ENCODE measurements at places on chromosomes 6 and 20.
A peak's percentile ranks its signal among the peaks of the same experiment; 100 is the strongest.

DNA sequence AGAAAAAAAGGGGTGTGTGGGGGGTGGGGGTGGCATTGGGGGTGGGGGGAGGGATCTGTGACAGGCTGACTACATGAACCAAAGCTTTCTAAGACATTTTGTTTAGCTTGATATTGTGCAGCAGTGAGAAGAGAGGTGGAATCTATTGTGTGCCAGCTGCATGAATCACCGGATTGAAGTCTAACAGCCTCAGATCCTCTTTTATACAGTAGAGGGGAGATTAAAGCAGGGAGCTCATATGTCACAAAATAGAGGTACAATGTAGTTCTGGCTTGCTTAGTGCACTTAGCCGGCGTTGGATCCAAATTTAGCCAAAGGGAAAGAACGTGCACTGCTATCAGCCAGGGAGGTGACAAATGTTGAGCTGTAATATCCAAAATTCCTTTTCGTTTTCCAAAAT lies 404.2 kb upstream of the CITED2 start:
- DNase-seq = no peak

GRCh38 chr6:88339761-88340160 lies 173.6 kb upstream of the CNR1 start:
- DNase-seq = no peak

- DNase-seq = no peak
These were observed 14.8 kb downstream of the MTCH1 start for GRCh38 chr6:36970892-36971842.

- no peak for DNase-seq
These were observed 35.7 kb upstream of the CDH22 start for GRCh38 chr20:46343975-46344357.

DNA sequence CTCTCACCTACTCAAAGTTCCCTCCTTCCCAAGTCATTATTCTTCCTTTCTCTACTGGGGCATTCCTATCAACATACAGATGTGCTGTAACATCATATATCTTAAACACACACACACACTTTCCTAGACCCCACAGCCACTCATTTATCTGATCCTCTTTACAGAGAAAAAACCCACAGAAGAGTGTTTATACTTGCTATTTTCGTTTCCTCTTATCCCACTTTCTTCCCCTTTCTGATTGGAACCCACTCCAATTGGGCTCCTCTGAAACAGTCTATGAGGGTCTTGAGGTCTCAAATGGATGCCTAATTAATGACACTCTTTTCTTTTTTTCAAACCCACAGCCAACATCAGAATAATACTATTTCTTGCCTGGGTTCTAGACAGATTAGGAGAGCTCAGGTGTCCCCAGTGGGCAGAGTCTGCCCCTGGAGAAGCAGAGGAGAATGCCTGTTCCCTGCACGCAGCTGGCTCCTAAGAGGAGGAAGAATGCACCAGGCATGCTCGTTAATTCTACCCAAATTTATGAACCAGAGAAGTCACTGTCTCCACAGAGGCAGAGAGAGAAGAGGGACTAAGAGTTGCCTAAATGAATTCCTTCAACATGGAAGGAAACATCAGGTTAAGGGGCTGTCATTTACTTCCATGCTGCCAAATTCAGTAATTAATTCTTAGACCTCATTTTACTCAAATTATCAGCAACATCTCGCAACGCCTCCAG lies 65.9 kb downstream of the CRYBG1 start:
- DNase-seq = peak; percentile 13

GRCh38 chr6:43772681-43773049 lies 2.7 kb downstream of the VEGFA start:
- peak; percentile 44 for DNase-seq

DNA sequence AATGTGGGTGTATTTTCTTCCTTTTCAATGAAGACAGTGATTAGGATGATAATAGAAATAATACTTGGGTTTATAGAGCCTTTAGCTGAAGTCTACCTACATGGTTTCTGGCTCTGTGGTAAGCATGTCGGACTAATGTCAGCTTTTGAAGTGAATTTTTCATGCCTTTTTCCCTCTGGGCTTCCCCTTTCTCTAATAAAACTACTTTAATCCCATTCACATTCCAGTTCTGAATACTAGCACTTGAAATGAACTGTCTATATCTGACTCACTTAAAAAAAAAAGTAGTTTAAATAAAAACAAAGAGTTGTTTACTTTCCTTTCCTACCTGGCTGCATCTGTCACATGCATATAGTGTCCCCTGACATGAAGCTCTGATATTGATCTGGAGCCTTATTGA lies 545.9 kb upstream of the FLRT3 start:
- no peak for DNase-seq

GRCh38 chr6:19070520-19070919 lies 683.4 kb downstream of the RNF144B start:
- no peak for DNase-seq

DNA sequence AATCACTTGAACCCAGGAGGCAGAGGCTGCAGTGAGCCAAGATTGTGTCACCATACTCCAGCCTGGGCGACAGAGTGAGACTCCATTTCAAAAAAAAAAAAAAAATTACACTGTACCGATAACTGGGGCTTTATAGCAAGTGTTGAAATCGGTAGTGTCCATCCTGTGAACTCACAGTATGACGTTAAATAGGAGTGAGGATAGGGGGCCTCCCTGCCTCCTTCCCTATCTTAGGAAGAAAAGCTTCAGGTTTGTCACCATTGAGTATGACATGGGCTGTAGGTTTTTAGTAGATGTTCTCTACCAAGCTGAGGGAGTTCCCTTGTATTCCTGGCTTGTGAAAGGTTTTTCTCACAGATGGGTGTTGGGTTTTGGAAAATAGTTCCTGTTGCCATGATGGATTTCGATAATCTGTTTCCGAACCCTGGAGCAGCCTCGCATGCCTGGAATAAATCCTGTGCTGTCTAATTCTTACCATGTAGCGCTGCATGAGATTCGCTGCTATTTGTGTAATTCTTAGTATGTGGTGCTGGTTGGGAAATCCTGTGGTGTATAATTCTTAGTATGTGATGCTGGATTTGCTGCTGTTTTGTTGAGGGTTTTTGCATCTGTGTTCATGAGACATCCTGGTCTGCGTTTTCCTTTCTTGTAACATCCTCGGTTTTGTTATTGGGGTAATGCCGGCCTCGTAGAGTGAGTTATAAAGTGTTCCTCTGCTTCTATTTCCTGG lies 23.6 kb downstream of the NTSR1 start:
- DNase-seq = peak; percentile 60
